NAMALWA (cell line): ENCODE measurements at places on chromosomes 1 and 21.
A peak's percentile ranks its signal among the peaks of the same experiment; 100 is the strongest.

DNA sequence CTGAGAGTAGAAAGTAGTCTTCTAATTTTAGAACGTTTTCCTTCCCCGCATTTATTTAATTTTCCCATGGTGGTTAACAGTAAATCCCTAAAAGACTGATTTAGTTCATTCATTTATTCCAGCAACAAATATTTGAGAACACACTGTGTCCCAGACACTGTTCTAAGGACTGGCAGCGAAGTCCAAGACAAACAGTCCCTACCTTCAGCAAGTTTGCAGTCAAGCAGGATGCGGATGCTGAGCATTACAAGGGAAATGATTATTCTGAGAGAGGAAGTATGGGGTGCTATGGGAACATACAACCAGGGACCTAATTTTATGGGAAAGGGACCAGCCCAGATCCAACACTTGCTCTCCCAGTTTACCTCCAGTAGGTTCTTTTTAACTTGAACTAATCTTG lies 1.2 kb upstream of the C1orf74 start:
- DNase-seq, result no peak

DNA sequence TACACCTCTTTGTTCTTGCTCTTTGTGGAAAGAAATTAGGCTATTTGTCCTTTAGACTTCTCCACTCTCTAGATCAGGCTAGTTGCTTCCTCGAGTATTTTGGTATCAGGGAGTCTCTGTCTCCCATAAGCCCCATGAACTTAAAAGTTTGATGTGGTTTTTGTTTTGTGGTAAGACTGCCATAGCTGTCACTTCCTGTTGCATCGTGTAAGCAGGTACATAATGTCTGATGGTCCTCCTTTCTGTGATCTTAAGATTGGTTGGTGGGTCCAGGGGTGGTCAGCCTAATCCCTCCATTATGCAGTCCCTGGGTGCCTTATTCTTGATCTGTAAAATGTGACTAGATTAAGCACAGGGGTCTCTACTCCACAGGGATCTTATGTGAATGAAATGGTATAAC lies 23.1 kb downstream of the CD53 start:
- DNase-seq, result no peak

DNA sequence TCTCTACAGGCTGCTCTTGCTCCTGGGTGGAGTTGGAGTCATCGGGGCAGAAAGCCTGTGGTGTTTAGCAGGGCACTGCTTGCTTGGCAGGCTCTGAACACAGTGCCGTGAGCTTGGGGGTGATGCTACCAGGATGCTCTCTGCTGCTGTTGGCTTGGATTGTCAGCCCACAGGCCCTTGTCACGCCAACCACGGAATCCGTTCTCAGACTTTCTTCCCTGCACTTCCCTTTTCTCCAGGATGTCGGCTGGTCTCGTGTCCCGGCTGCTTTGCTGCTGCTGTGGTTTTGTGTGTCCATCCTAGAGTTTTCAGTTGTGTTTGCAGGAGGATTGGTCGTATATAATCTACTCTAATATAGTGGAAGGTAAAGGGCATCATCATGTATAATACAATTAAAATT lies 44.4 kb upstream of the TTC34 start:
- DNase-seq, result no peak

DNA sequence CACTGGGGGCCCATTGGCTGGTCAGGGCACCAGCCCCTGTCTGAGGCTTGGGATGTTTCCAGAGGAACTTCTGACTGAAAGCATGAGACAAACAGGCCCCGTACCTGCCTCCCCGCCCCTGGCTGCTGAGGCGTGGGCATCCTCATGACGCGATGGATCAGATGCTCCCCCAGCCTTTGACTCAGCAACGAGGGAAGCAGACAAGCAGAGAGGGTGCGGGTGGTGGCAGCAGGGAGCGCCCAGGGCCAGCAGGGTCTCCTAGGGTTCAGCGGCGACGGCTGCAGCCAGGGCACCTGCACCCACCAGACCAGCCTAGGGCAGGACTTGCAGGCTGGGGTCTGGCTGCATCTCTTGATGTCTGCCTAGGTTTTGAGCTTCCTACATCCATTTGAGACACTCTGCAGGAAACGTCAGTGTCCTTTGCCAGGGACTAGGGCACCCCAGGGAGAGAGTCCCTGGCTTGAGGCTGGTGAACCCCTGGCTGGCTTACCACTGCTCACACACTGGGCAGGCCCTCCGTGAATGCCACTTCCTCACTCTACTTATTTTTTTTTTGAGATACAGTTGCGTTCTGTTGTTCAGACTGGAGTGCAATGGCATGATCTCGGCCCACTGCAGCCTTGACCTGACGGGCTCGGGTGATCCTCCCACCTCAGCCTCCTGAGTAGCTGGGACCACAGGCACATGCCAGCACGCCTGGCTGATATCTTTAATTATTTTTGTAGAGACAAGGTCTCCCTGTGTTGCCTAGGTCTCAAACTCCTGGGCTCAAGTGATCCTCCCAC lies 63.3 kb downstream of the DHRS3 start:
- DNase-seq, result no peak

DNA sequence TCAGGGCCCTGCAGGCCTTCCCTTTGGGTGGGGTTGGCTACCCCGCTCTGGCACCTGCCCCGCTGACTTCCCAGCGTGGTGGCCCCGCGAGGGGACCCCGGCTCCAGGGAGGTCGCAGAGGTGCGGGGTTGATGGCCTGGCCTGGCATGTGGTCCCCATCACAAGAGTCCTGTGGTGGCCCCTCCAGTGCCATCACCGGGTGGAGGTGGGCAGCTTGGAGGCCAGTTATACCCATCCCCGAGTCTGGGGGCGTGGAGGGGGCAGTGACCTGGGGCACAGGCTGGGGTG lies 26.8 kb downstream of the PRMT2 start:
- no peak for DNase-seq

GRCh38 chr1:209349363-209350308 lies 233.9 kb upstream of the CAMK1G start:
- DNase-seq, result no peak

GRCh38 chr1:203520315-203520714 lies 26.4 kb downstream of the OPTC start:
- DNase-seq, result no peak

- peak; percentile 71 for DNase-seq
Measured at GRCh38 chr1:55217226-55217986, 2.2 kb upstream of the USP24 start.

GRCh38 chr1:156284112-156284511 lies at the start of gene TMEM79:
Gene TMEM79 (plus strand): TSS chr1:156284325. CDS start chr1:156285227, 902 bp downstream.
- no peak for DNase-seq

- DNase-seq, result peak; percentile 83
Measured at GRCh38 chr1:153532769-153533599, 2.8 kb downstream of the S100A6 start.

- DNase-seq, result no peak
Measured at GRCh38 chr1:165045902-165046301, 310.6 kb downstream of the LMX1A start.

DNA sequence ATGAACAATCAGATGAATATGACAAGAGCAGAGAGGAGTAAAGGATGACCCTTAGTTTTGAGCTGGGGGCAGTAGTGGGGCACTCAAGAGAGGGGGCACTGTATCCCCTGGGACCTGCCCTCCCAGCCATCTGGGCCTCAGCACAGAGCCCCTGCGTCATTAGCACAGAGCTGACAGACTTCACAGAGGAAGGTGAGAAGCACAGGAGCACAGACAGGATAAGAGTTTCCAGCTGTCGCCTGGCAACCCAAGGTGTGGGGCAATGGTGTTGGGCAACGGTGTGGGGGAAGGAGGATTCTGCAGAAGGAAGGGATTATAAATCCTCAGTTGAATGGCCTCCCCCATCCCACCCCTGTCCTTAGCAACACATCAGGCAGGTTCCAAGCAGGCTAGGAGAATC lies 30.2 kb downstream of the RAB3B start:
- no peak for DNase-seq

DNA sequence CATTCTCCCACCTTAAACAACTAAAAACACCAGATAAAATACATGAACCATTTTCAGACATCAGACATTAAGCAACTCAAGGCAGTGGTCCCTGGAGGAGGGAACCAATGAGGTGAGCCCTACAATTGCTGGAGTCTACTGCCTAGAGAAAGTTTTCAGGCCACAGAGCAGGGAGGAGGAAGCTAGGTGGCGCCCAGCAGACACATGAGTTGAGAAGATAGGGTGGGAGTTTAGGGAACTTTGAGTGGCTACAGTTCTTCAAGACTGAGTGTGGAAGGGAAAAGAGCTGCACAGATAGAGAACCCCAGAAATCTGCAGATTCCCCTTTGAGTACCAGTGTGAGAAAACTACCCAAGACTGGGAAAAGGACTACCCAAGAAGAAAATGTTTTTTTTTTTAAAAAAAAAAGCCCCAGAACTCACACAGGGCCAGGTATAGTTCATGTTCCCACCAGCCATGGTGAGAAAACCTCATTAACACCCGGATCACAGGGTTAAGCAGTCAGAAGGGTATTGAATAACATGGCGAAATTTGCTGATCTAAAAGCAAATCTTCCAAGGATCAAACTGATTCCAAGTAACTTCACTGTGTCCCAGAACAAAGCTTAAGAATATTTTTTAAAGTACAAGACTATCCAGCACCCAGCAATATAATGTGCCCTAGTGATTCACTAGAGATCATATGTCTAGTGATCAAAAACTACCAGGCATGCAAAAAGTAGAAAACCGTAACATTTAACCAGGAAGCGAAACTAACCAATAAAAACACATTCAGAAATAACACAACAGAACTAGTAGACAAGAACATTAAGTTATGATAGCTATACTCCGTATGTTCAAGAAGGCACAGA lies 12.0 kb downstream of the ALDH9A1 start:
- peak; percentile 51 for DNase-seq

- no peak for DNase-seq
Measured at GRCh38 chr1:59601811-59602210, 212.9 kb upstream of the HOOK1 start.

DNA sequence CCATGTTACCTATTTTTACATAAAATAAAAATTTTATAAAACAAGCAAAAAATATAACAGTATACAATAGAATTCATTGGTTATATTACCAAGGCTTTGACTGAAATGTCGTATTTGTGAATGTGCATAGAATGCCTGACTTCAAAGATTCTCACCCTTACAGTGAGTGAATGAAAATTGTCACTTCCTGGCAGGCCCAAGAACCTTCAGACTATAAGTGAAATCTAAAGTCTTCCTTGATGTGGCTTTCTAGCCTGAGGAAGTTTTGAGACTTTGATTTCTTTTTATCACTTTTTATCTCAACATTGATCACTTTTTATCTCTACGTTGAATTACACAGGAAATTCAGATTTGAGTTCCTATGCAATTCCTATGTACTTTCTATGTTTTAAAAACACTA lies 104.7 kb upstream of the KIAA0040 start:
- no peak for DNase-seq

- DNase-seq, result peak; percentile 55
Measured at GRCh38 chr1:114558544-114558943, 22.9 kb downstream of the BCAS2 start.

DNA sequence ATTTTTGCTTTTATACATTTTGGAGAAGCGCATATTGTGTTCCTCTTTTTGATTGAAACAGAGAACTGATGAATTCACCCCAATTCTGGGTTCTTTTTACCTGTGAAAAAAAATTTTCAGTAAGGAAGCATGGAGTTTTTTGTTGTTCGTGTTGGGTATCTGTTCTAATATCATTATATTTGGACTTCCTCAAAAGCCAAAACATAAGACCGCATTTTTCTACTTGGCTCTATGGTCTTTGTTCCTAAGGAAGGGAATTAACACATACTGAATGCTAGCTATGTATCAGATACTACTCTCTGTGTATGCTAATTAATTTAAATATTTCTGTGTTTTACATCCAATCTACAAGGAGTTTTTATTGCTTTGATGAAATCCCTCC lies 12.9 kb downstream of the EPB41 start:
- DNase-seq, result no peak

DNA sequence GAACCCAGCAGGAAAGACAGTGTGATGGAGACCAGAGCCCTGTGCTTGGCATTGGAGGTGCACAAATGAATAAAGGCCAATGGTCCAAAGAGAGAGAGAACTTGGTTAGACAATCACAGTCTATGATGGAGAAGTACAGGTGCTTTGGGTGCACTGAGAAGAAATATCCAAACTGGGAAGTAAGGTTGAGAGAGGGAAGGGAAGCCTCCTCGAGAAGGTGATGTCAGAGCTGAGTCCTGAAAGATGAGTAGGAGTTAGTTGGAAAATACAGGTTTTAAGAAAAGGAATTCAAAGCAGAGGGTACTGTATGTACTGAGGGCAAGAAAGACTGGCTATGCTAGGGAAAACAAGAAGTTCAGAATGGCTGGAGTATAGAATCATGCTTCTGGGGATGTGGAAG lies 94.1 kb upstream of the CD53 start:
- no peak for DNase-seq

DNA sequence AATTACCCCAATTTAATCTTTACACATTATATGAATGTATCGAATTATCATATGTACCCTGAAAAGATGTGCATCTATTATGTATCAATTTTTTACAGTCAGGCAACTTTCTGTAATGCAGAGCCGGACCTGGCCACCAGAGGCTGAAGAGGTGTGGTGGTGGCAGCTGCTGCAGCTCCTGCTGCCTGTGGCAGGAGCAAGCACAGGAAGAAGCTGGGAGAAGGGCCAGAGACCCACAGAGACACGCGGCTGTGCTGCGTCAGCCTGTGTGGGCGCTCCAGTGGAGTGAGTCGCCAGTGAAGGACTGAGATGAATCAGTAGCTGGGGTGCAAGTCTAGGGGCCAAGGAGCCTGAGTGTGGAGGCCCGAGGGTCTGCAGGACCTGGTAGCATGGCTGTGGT lies 74.3 kb upstream of the COG2 start:
- DNase-seq, result peak; percentile 33

DNA sequence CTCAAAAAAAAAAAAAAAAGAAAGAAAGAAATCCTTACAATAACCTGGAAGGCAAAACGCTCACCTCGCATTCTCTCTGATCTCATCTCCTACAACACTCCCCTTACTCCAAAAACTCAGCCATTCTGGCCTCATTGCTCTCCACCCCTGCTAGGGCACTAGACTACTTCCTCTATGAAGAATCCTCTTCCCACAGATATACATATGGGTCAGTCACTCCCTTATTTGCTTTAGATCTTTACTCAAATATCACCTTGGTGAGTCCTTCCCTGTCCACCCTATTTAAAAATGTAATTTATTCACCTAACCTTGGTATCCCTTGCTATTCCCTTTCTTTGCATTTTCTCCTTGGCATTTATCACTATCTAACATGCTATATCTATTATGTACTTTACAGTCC lies 24.6 kb upstream of the KIF1B start:
- DNase-seq, result no peak

DNA sequence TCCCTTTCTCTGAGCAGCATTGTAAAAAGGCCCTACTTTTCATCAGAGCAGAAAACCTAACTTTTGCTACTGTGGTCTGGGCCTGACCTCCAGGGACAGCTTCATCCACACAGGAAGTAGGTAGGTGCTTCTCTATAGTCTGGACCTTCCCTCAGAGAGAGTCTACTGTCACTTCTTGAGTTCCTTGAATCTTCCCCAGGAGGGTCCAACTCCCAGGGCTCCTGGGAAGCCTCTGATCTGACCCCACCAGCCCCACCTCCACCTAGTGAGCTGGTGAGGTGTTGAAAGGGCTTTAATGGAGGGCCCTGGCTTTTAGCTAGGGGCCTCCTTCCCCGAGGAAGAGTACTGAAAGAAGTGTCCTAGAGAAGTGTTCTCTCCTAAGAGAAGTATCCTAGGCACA lies 2.7 kb upstream of the VANGL2 start:
- DNase-seq, result no peak
